Activated T-helper 2 cell treated with anti-CD3 and anti-CD28 coated beads, Interferon-gamma antibody, Interleukin-2, Interleukin-4, amounts not matched to agents 10 μg/mL and 5 μg/mL and 100 μg/mL, durations not matched to agents 14 hours and 24 hours and 36 hours (primary cell): ENCODE measurements at places on chromosomes 12 and 14.
A peak's percentile ranks its signal among the peaks of the same experiment; 100 is the strongest.

GRCh38 chr12:132662901-132663755 lies 24.0 kb downstream of the POLE start:
- DNase-seq = no peak

DNA sequence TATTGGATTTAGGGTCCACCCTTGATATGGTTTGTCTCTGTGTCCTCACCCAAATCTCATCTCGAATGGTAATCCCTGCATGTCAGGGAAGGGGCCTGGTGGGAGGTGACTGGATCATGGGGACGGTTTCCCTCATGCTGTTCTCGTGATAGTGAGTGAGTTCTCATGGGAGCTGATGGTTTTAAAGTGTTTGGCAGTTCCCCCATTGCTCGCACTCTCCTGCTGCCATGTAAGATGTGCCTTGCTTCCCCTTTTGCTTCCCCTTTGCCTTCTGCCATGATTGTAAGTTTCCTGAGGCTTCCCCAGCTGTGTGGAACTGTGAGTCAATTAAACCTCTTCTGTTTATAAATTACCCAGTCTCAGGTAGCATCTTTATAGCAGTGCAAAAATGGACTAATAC lies 118.3 kb downstream of the VRK1 start:
- no peak for DNase-seq

DNA sequence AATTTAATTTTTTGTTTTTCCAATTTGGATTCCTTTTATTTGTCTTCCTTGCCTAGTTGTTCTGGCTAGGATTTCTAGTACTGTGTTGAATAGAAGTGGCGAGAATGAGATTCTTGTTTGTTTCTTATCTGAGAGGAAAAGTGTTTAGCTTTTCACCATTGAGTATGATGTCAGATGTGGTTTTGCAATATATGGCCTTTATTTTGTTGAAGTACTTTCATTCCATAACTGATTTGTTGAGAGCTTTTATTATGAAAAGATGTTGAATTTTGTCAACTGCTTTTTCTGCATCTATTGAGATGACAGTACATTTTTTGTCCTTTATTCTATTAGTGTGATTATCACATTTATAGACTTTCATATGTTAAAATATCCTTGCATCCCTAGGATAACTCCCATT lies 462.0 kb downstream of the CCDC91 start:
- no peak for DNase-seq

- DNase-seq = no peak
These were observed 52.1 kb downstream of the LGMN start for GRCh38 chr14:92696366-92696765.

GRCh38 chr12:109307051-109307450 lies 2.0 kb downstream of the FOXN4 start:
- DNase-seq = no peak

DNA sequence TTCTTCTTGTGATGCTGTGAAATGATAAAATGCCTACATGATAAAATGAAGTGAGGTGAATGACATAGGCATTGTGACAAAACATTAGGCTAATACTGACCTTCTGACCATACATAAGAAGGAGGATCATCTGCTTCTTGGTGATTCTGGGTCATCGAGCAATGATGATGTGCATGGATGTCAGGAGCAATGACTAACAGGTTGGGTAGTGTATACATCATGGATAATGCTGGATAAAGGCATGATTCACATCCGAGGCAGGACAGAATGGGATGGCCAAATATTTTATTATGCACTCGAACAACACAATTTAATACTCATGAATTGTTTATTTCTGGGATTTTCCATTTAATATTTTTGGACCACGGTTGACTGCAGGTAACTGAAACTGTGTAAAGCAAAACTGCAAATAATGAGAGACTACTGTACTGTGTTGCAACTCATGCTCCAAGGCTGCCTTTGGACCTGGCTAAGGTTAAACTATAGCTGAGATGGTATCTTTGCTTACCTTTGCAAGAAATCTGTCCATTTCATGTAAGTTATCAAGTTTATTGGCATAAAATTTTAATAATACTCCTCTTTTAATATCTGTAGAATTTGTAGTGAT lies 7.6 kb upstream of the SLC25A21 start:
- no peak for DNase-seq

- no peak for DNase-seq
These were observed 1248.3 kb downstream of the SLC16A7 start for GRCh38 chr12:60844101-60844500.

GRCh38 chr14:39138440-39138839 lies 24.3 kb downstream of the GEMIN2 start:
- no peak for DNase-seq

DNA sequence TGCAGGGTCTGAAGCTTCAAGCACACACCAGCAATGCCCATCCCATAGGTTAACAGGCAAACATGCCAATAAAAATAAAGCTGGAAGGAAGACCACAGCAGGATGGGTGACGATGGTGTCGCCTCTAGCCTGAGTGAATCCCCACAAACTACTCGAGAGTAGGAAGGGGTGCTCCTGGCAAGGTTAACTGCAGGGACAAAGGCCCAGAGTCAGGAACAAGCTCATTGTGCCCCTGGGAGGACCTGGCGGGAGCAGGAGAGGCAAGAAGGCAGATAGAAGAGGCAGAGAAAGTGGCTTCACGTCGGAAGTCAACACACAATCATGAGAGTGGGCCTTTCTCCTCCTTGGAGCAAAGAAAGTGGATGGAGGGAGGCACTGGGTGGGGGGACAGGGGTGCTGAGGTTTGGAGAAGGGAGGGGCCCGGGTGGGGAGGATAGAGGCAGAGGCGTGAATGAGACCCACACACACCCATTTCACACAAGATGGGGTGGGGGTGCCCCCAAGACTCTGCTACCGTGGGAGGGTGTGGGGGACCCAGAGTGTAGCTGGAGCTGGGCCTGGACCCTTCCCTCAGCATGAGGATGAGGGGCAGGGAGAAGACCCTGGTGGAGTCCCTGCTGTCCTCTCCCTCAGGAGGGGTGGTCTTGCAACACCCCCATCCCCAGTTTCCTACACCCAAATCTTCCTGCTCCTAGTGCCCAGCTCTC lies 43.1 kb downstream of the DIO3 start:
- no peak for DNase-seq

DNA sequence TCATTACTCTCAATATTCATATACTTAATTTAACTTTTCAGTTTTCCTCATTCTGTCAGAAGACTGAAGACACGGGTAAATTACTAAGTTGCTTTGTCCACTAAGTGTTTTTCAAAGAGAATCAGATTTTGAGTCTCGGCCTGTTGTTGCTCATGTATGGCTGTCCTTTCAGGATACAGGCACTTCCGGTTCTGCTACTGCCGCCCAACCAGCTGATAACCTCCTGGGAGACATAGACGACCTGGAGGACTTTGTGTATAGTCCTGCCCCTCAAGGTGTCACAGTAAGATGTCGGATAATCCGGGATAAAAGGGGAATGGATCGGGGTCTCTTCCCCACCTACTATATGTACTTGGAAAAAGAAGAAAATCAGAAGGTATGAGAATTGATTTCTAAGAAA lies 28.3 kb upstream of the TEAD4 start:
- no peak for DNase-seq

DNA sequence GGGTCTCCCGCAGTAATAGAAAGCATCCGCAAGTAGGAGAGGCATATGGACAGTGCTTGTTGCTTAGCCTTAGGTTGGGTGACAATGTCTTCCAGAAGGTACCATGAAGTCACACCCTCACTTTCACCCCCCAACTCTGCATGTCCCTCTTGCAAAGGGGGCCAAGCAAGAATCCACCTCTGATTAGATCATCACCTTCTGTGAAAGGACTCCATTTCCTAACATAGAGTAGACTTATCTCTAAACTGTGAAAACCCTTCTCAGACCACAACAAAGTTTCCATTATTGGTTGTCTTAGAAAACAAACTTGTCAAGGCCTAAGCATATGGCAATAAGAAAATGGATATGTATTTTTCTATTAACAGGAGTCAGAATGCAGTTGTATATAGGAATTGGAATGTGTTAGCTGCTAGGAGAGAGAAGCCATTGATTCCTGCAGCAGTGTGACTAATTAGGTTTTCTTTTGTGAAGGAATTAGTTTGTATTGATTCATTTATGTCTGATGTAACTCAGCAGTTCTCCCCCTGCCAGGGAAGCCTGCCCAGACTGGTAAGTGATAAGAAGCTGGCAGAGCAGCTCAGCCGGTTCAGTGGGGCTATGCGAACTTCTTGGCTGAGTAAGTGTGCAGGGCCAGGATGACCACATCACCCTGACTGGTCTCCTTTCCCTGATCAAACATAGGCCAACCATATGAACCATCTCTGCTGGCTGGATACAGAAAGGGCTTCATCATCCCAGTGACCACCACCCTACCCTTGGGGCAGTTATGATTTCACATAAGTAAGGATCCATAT lies 107.3 kb upstream of the CCDC196 start:
- DNase-seq = no peak

- DNase-seq = no peak
These were observed 24.5 kb downstream of the POMT2 start for GRCh38 chr14:77296155-77296554.

DNA sequence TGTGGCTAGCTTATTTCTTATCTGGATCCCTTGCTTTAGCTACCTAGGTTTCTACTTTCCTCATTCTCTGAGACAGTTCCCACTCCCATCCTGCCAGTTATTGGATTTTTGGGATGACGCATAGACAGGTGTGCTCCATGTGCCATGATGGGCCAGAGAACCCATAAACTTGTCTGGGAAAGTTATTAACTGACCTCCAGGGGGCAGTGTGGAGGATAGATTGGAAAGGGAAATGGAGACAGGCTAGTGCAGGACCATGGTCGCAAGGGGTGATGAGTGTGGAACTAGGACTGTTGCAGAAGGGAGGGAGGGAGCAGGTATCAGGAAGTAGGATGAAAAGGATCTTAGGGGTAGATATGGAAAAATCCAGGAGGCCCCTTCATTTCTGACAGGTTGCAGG lies 80.3 kb downstream of the ESRRB start:
- DNase-seq = no peak

GRCh38 chr12:67827820-67828383 lies 161.3 kb upstream of the IFNG-AS1 start:
- DNase-seq = peak; percentile 11

GRCh38 chr12:14395074-14395778 lies 29.7 kb downstream of the ATF7IP start:
- no peak for DNase-seq

- DNase-seq = no peak
These were observed 800.5 kb downstream of the NRXN3 start for GRCh38 chr14:78970677-78971076.

DNA sequence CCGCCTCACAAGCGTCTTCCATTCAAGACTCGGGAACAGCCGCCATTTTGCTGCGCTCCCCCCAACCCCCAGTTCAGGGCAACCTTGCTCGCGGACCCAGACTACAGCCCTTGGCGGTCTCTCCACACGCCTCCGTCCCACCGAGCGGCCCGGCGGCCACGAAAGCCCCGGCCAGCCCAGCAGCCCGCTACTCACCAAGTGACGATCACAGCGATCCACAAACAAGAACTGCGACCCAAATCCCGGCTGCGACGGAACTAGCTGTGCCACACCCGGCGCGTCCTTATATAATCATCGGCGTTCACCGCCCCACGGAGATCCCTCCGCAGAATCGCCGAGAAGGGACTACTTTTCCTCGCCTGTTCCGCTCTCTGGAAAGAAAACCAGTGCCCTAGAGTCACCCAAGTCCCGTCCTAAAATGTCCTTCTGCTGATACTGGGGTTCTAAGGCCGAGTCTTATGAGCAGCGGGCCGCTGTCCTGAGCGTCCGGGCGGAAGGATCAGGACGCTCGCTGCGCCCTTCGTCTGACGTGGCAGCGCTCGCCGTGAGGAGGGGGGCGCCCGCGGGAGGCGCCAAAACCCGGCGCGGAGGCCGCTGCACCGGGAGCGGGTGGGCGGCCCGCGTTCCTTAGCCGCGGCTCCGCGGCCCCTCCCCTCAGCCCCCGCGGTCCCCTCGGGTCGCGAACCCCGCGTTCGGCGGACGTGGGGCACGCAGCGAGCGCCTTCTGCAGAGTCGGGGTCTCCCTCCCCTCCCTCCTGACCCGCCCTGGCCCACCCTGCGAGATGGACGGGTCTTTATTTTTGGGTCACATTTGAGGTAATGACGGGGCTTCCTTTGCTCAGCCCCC lies at the start of gene UBC:
Gene UBC (minus strand): TSS at position 259 of the 847 bp plus-strand sequence. CDS start 879 bp downstream, outside the sequence.
- peak; percentile 88 for DNase-seq
